Stimulated activated CD4-positive, alpha-beta T cell treated with anti-CD3 and anti-CD28 coated beads, Interleukin-1b, Interleukin-23, amount 100 ng/mL, for 1 hour (primary cell): ENCODE measurements at places on chromosomes 6 and 20.
A peak's percentile ranks its signal among the peaks of the same experiment; 100 is the strongest.

GRCh38 chr6:91268941-91269340, 682.1 kb upstream of the MAP3K7 start:
- DNase-seq: no peak

DNA sequence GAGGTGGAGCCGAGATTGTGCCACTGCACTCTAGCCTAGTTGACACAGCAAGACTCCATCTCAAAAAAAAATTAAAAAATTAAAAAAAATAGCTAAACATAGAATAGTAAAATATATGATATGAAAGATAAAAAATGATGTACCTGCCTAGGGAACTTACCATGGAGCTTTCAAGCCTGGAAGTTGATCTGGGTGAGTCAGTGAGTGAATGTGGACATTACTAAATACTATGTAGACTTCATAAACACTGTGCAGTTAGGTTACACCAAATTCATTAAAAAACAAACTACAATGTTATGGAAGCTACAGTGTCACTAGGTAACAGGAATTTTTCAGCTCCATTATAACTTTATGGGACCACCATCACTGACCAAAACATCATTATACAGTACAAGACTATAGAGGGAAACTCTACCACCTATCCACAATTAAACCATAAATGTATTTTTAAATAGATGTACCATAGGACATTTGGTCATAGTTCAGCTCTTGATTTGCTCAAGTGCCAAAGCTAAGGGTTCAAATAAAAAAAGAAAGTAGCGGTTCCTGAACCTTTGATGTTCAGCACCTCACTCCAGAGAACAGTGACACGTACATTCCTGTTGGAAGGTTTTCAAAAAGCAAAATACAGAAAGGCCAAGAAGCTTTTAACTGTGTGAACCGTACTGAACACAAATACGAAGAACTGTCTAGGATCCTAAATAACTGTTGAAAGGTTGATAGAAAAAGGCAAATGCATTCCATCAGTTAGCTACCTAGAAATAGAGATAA, 52.4 kb upstream of the SPDEF start:
- DNase-seq: no peak

DNA sequence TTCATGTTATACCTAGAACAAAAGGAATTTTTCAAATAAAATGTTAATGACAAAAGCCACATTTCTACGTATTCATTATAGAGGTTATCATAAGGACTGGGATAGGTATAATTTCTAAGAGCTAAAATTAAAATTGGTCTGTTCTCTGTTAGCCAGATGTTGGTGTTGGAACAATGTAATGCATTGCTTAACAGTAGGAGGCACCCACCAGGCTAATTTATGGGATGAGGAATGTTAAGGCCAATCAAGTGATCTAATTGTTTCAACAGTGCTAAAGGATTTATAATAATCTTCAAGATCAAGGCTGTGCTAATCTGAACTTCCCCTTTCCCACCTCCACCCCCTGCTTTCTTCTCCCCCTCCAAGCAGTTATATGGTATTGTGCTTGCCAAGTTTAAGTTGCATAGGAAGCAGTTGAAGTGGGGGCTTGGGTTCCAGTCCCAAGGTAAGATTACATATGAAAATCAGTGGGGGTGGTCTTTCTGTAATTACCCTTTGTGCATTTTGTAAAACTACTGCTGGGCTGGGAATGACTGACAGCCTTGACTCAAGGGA, 89.2 kb upstream of the BACH2 start:
- DNase-seq: no peak

DNA sequence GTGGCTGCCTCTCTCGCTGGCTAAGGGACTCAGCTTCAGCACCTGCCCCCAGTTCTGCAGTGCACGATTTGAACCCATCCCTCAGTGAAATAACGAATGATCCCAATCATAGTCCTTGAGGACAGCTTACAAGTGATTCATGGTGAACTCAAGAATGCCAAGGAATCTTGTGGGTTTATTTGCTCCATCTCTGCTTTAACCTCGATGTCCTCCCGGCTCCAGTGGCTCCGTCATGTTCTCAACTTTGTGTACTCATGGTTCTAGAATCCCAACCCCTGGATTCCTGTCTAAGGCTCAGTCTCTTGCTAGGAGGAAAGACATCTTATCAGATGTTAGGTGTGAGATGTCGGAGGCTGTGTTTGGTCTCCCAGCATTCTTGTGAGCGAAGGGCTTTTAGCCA, 29.0 kb upstream of the GTSF1L start:
- no peak for DNase-seq

DNA sequence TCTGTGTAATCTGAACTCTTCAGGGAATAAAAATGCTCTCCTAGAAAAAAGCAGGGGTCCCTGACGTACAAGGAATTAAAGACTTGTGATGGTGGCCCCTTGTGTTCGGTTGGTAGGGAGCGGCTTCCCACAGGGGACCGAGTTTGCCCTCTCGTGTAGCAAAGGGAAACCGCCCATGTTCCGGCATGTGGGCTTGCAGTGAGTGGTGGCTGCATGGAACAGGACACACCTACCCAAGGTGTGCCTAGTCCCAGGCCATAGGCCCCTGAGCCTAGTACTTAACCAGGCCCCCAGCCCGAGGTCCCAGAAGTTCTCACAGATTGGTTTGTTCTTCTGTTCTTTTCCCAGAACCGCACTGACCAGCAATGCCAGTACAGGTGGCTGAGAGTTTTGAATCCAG, 15.5 kb downstream of the MYBL2 start:
- no peak for DNase-seq

DNA sequence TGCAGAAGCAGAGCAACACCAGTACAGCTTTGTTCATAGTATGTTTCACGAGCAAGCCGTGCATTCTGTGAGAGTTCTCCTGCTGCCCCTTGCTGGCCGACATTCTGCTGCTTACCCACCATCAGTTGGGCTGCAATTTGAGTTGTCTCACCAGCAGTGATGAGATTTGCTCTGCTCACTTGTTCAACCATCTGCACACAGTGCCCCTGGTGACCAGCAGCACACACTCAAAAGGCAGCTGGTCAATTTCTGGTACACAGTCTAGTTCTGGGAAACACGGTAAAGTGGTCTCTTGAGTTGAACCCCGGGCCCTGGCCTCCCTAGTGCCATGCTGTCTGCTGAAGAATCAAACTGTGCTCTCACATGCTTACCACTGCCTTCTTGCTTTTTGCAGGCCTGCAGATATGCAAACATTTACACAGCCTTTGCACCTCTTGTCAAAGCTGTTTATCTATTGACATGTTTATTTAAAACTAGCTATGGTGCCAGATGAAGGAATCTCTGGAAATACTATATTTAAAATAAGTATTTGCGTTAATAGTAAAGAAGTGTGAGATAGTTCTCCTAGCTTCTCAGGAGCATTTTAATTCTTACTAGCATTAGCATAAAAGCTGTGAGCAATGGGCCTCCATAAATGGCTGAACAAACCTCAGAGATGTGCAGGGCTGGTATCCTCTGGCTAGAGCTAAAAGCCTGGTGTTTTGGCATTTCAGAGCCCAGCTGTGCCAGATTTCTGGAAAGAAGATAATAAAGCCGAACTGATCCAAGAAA, 234.3 kb downstream of the ARHGAP18 start:
- no peak for DNase-seq

DNA sequence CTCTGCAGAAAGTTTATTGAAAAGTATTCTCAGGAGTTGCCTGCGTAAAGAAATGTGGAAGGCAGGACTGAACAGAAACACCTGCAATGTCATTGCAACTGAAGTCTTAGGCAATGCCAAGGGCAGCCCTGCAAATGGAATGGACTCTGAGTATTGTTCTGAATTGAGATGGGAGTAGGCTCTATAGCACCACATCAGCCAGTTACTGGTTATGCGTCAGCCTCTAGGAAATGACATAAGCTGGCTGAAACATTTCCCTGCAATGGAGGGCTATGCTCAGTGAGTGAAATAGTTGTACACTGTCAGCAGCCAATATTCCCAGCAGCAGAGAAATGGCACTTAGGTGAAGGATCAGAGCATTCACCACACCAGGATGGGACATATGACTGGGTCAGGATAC, 13.8 kb upstream of the GJE1 start:
- no peak for DNase-seq

DNA sequence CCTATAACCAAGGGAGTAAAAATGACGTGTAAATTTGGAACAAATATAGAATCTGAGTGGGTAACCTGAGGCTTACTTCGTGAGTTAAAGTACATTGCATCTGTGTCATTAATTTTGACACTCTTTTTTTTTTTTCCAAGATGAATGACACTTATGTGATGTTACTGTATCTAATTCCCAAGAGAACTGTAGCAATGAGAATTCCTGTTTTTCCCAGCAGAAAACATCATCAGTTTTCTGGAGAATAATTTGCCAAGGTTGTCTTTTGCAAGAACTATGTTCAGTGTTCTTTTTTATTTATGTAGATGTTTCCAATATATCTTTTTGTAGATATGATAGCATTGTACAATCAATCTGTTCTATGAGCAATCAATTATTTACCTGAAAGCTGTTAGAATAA, 283.6 kb downstream of the ARHGAP18 start:
- DNase-seq: no peak

DNA sequence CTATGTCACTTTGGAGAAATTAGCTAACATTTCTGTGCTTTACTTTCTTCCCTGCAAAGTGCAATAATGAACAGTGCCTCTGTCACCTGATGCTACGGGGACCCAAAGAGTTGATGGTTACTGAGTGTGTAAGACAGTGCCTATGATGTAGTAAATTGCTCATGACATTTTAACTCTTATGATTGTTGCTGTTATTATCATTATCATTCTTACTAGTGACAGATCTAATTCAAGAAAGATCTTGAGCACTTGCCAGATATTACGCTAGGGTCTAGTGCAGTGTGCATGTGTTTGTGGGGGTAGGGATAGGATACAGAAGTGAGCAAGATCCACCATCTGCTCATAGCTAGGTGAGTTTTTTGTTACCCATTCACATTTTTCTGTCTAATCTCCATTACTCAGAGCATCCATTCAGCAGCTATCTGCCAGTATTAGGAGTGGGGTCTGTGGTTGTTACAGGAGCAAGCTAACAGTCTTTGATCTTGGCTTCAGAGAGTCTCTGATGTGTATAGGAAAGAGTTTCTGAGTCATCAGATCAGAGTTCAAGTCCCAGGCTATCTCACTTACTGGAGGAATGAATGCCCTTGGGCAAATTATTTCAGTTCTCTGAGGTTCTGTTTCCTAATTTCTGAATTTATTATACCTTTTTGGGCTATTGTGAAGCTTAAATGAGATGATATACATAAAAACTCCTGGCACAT, 33.1 kb upstream of the DAAM2 start:
- DNase-seq: no peak

GRCh38 chr6:56760842-56761241, 118.2 kb upstream of the DST start:
- DNase-seq: no peak

DNA sequence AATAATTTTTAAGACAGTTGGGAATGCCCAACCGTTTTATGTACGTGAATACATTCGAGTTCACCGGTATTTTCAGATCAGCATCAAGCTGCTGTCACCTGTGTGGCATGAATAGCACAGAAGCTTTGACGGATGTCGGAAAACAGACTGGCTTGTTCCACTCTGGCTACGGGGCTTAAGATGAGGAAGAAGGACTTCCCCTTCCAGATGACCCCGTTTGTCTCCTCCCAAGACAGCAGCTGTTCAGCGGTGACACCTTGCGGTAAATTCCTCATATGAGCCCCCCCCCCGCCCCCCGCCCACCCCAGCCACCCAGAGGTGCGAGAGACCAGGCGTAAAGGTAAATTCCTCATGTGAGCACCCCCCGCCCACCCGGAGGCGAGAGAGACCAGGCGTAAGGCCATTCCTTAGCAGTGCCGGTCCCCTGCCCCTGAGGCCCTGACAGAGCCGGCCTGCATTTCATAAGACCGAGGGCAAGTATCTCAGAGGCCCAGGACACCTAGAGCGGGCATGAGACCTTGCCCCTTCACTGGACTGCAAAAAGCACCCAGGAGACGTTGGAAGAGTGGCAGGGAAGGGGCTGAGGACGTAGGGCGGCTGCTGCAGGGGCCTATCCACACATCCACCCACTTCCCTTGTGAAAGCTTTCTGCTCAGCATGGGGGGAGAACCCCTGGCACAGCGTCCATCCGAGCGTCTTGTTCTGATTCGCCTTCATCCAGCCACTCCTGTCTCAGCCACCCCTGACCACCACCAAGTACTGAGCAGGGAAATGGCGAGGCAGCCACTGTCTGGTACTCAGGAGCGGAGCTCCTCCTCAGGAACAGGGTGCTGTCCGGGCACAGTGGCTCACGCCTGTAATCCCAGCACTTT, 7.3 kb upstream of the PCMTD2 start:
- no peak for DNase-seq

DNA sequence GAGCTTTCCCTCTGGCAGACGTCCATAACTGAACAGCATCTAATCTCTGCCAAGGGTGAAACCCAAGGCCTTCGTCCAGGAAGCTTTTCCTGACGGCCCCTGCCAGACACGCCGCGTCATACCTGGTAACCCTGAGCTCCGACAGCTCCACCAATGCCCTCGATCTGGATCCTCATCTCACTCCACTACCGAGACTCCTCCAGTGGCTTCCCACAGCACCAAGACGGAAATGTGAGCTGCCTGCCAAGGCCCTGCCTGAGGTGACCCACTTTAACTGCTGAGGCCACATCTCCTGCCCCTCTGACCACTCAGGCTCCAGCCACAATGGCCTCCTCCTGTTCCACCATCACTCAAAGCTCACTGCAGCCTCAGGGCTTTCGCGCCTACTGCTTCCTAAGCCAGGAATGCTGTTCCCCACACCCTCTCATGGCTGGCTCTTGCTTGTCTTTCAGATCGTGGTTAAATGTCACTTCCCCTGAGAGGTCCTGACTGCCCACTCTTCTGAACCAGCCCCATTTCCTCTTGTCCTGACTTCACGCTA, 143.2 kb downstream of the PREX1 start:
- no peak for DNase-seq

DNA sequence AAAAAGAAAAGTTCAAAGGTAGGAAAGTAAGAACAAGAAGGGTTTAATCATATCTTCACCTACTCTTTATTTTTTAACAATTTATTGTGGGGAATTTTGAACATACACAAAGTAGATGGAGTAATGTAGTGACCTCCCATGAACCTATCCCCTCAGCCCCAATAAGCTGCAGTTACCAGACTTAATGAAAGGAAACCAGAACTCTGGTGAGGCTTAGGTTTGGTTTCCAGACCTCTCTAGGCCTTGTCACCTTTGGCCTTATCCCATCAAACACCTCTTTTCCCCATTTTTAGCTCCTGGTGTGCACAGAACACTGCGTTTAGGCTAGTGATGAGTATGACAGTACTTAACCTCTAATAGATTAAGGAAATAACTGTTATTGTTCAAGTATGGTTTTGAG, 42.0 kb downstream of the CBFA2T2 start:
- DNase-seq: no peak

- no peak for DNase-seq
Measured at GRCh38 chr6:97705568-97705967, 422.6 kb upstream of the MMS22L start.

- DNase-seq: peak; percentile 60
Measured at GRCh38 chr6:29723262-29723665, at the start of gene HLA-F. HLA-F (plus strand) TSS chr6:29723434; CDS start chr6:29723464, 30 bp downstream.

- DNase-seq: no peak
Measured at GRCh38 chr20:12358006-12358654, 440.4 kb downstream of the BTBD3 start.

DNA sequence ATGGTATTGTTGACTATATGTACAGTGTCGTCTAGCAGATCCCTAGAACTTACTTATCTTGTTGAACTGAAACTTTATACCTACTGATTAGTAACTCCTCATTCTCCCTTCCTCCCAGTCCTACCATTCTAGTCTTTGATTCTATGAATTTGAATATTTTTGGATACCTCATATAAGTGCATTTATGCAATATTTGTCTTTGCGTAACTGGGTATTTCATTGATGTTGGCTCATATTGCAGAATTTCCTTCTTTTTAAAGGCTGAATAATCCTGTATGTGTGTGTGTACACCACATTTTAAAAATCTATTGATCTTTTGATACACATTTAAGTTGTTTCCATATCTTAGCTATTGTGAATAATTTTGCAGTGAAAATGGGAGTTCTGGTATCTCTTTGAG, 119.9 kb downstream of the SOX4 start:
- DNase-seq: no peak
